Fibroblast of gingiva (primary cell): ENCODE measurements at places on chromosomes 13 and 19.

GRCh38 chr19:2039089-2039958 is 11.7 kb downstream of the MKNK2 start:
- DNase-seq: no peak

GRCh38 chr19:35977446-35978222 is 17.4 kb upstream of the SDHAF1 start:
- no peak for DNase-seq

- no peak for DNase-seq
These were observed 66.1 kb downstream of the FGF9 start for GRCh38 chr13:21736926-21737325.

DNA sequence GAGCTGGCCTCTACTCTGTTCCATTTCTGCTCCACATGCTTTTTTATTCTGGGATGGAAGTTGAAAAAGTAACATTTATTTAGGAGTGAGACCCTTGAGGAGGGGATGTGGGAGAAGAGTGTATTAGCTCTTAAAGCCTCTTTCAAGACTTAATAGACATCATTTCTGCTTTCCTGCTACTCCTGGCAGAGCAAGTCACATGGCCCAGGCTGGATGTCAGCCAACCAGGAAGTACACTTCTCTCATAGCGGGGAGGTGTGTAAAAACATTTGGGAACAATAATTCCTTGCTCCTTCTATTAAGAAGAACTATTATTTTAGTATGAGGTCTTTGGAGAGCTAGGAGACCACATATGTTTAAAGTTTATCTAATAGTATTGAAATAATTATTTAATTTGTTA is 40.6 kb upstream of the FAM216B start:
- no peak for DNase-seq

- no peak for DNase-seq
These were observed 67.7 kb downstream of the DCT start for GRCh38 chr13:94411747-94412146.

DNA sequence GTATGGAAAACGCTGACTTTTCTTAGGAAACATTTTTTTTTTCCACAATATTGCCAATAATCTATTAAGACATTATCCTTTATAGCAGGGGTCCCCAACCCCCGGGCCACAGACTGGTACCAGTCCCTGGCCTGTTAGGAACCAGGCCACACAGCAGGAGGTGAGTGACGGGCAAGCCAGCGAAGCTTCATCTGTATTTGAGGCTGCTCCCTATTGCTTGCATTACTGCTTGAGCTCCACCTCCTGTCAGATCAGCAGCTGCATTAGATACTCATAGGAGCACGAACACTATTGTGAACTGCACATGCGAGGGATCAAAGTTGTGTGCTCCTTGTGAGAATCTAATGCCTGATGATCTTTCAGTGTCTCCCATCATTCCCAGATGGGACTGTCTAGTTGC is 793.7 kb downstream of the SLITRK5 start:
- no peak for DNase-seq

GRCh38 chr13:60417734-60418133 is 20.7 kb downstream of the TDRD3 start:
- no peak for DNase-seq

- no peak for DNase-seq
These were observed 301 bp upstream of the ZNF610 start for GRCh38 chr19:52335768-52336116.

DNA sequence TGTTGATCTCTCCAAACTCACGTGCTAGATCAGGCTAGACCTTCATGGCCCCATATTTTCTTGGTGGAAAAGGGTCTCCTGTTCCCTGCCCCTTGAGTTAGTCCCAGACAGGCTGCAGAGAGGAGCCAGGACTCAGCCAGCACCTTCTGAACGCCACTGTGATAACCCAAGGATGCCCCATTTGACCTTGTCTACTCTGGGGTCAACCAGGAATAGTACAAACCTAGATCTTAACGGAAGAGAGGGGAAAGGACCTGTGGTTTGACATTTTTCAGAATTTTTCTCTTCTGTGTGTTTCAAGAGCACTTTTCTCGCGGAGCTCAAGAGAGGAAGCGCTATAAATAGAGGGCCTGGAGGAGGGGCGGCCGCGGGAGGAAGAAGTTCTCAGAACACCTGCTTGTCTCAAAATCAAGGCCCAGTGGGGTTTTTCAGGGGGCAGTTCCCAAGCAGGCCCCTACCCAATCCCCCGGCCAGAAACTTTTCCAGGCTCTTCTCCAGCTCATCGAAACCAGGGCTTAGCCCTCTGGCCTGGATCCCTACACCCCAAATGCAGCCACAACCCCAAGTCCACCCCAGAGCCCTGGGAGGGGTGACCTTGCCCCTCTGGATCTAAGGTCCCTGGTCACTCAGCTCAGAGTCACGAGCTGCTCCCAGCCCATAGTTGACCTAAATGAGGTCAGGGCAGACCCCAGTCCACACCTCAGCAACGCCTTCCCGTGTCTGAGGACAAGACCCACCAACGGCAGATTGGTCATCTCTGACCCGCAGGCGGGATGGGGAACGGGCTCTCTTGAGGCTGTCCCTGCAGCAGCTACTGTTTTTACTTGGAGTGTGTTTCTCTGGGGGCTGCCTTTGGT is 75.6 kb upstream of the TM9SF2 start:
- no peak for DNase-seq

DNA sequence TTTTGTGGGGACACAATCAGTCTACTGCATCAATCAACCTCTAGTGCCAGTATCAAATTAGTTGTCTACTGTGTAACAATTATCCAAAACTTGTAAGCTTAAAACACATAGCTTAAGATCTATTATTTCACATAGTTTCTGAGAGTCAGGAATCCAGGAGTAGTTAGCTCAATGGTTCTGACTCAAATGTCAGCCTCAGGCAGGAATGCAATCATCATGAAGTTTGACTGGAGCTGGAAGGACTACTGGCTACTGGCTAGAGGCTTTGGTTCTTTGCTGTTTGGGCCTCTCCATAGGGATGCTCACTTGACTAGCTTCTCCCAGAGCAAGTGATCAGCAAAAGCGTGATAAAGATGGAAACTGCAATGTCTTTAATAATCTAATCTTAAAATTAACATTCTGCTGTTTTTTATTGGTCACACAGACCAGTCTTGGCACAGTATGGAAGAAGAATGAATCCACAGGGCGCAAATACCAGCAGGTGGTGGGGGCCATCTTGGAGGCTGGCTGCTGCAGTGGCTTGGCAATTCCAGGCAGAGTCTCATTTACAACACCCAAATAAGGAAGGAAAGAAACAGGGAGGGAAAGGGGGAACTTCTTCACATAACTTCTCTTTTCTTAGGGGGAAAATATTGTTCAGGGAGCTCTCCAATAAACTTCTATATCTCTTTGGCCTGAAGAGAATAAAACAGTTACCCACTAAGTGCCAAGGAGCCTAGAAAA is 15.7 kb downstream of the CAB39L start:
- no peak for DNase-seq

DNA sequence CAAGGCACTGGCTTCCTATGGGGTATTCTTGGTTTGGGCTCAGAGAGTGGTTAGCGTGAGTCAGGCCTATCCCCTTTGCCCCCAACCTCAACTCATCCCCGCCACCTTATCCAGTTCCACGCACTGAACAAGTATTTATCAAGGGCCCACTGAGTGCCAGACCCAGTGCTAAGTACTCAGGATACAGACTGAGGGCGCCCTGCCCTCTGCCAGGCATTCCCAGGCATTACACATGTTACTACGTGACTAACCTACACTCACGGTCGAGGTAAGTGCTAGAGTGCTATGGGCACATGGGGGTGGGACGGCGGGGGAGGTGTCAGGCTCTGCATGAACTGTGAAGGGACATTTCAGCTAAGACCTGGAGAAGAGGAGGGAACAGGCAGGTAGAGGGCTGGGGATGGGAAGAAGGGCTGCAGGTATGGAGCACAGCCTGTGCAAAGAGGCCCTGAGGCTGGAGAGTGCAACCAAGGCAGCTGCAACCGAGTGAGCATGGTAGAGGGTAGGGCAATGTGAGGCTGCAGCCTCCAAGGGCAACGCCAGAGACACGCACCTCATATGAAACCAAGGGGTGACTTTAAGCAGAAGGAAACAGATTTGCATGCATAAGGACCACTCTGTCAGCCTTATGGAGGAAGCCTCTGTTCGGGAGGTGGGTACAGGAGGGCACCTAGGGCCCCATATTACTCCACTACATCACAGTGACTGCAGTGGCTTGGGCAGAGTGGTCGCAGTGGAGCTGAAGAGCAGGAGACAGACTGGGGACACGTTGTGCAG is 22.5 kb downstream of the DHRS12 start:
- DNase-seq: no peak

DNA sequence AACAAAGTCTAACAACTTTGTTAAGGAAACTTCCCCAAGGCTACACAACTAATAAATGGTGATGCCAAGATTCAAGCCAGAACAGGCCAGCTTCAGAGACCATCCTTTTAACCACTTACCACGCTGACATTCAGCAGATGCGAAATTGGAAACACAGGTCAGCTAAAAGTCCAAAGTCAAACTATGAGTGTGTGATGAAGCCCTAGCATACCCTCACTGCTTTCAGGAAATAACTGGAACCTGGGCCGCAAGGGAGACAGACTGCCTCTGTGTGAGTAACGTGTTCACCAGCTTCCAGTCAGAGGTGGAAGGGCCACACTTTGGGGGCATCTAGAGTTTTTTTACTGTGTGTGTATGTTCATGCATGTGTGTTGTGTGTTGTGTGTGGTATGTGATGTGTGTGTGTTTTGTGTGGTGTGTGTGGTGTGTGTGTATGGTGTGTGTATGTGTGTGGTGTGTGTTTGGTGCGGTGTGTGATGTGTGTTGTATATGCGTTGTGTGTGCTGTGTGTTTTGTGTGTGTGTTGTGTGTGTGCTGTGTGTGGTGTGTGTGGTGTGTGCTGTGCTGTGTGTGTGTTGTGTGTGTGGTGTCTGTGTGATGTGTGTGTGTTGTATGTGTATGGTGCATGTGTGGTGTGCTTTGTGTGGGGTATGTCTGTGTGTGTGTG is 12.5 kb upstream of the PDX1 start:
- DNase-seq: no peak

DNA sequence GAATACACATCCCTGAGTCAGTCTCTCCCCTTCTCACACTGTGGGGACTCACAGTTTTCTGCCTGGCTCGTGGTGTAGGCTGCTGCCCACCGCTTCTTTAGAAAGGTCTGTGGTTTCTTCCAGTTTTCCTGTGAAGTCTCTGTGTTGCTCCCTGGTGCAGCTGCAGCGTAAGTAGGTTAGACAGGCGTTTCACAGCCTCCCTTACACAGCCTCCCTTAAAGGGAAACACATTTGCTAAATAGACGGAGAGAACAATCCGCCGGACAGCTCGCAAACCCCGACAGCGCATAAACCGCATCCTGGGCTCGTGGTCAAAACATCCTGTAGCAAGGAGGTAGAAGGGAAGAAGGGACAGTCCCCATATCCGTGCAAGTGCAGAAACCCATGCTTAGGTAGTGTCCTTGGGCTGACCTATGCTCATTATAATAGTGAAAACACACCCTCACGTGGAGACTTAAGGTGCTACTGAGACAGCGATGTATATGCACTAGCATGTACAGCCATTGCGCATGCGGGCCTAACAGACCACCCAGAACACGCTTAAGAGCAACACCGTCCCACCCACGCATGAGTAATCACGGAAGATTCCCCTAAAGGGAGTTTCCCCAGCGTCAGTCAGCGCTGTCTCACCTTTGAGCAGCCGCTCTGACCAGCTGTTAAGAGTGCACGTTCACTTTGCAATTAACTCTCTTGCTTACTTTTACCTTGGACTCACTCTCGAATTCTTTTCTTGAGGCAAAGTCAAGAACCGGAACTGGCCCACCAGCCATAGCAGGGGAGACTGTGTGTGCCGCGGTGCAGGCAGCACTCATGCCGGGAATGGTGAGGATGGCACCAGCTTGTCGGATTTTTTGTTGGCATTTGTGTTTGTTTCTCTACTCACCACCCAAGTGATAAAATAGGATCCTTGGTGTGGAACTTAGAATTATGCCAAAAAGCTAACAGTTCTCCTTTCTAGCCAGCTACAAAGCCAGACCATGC is 16.6 kb downstream of the SIGLEC8 start:
- DNase-seq: no peak

- DNase-seq: no peak
These were observed 145.7 kb upstream of the FBXL3 start for GRCh38 chr13:77172650-77173049.

GRCh38 chr13:51895906-51896888 is 34.4 kb downstream of the CCDC70 start:
- peak; percentile 43 for DNase-seq

GRCh38 chr13:77584106-77584505 is 48.6 kb downstream of the SCEL start:
- DNase-seq: no peak

DNA sequence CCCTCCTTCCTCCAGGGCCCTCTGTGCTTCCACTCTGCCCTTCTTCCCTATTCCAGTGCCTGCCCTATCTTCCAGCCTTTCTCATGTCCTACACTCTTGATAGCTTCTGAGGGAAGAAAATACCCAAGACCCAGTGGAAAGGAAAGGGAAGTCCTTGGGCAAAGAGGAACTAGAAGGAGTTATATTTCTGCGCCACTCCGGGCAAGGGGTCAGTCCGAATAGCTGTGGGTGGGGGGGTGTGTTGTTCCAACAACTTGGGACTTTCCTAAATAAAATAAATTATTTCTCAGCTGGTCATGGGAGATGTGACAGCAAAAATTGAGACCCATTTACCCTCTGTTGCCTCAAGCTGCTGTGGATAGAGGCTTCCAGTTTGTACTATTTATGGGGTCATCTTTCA is 23.2 kb downstream of the CABP5 start:
- DNase-seq: no peak

GRCh38 chr13:32038343-32038742 is 6.8 kb downstream of the FRY start:
- DNase-seq: no peak
